ENCODE measurements at places on chromosomes 6 and 20. TPM values are rescaled to one million over a fixed set of nuclear protein-coding genes. Genes with fewer than 3 reads are reported as not detected.
A peak's percentile ranks its signal among the peaks of the same experiment; 100 is the strongest.

- DNase-seq: peak; percentile 88
Measured at GRCh38 chr6:93369586-93370134, 49.7 kb downstream of the EPHA7 start.

DNA sequence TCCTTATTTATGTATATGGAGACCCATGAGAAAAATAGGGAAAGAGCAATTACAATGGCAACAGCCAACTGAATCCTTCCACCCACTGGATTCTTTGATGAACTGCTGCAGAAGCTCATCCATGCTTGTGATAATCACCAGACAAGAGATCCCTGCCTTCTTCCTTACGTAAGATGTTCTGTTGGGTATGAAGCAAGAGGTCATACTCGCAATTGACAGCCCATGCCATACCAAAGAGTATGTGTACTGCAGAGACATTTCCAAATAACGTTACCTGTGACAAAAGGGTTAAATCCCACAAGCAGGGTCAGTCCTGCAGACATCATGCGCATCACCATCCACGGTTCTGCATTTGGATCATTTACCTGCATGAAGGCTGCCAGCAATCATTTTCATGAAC is 27.8 kb downstream of the ELOVL5 start:
- no peak for DNase-seq

GRCh38 chr6:15399641-15400470 is 154.0 kb downstream of the JARID2 start:
- DNase-seq: peak; percentile 77

TRAPPC3L gene
- not detected for total RNA-seq

- DNase-seq: no peak
Measured at GRCh38 chr20:22836877-22837276, 198.2 kb upstream of the SSTR4 start.

LY6G6D gene
- total RNA-seq: not detected

DNA sequence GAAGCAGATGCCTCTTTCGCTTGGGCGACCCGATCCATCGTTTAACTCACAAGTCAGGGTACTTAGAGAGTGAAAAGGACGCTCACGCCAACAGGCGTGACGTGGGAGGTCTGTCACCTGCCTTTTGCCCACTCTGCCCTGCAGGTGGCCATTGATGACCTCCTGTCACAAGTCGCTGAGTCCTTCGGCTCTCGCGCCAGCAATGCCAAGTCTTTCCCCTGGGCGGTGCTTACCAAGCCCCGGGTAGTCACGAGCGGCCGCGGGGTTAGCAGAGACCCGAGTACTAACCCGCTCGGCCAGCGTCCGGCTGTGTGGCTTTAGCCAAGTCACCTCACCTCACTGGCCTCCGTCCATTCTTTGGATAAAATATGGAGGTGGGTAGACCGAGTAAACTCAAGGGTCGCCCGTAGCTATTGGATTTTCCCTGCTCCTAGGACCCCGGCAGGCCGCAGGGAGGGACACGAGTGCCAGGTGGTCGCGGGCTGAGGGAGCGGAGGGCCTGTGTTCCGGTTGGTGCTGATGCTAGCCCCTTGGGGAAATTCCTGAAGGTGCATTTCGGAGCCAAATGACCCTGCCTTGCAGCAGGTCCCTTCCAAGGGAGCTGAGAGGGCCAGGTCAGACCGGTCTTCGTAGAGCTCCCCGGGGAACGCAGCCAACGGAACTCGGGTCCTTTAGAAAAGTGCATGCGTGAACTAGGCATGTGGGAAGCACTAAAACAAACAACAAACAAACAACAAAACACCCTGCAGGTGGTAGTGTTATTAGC is 668 bp downstream of the PKIB start:
- DNase-seq: no peak

DNA sequence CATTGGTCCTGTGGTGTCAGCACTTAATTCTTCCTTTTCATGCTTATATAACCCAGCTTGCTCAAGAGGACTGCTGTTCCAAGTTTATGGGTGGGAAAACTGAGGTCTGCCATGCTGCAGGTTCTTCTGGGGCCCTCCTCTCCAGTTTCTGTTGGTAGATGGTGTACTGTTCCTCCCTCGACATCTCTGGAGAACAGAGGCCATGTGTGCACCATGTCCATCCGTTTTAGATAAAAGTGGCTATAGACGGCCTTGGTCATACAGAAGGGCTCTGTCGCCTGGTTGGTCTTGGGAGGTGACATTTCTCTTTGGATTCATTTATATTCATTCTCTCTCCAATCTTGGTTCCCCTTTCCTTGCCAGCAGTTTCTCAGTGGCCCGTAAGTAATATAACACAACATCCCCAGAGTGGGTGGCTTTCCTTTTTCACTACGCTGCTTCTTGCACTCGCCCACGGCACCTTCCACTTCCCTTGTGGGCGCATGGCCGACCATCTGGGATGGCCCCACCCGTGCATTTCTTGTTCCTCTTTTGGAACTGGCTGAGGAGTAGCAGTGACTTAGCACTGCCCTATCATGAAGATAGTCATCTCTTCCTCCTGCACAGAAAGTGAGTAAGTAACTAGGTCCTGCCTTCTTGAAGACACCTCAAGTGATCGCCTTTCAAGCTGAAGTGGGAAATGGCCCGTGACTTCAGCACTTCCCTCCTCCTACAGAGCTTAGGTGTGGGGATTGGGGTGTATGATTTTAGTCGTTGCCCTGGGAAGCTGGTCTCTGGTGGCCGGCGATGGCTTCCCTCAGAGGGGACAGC is 94.2 kb downstream of the RREB1 start:
- no peak for DNase-seq

GRCh38 chr6:107418118-107418517 is 41.2 kb downstream of the PDSS2 start:
- DNase-seq: no peak

HLA-DMA gene
- total RNA-seq: 0.14 TPM

- DNase-seq: no peak
Measured at GRCh38 chr20:44309763-44310663, 989 bp downstream of the FITM2 start.

CHRNA4 gene
- not detected for total RNA-seq

DSP gene
- not detected for total RNA-seq

GRCh38 chr6:38283734-38284362 is 355.9 kb downstream of the BTBD9 start:
- no peak for DNase-seq

PSORS1C1 gene
- total RNA-seq: 0.48 TPM
